ENCODE measurements at places on chromosomes 1 and 21.

DNA sequence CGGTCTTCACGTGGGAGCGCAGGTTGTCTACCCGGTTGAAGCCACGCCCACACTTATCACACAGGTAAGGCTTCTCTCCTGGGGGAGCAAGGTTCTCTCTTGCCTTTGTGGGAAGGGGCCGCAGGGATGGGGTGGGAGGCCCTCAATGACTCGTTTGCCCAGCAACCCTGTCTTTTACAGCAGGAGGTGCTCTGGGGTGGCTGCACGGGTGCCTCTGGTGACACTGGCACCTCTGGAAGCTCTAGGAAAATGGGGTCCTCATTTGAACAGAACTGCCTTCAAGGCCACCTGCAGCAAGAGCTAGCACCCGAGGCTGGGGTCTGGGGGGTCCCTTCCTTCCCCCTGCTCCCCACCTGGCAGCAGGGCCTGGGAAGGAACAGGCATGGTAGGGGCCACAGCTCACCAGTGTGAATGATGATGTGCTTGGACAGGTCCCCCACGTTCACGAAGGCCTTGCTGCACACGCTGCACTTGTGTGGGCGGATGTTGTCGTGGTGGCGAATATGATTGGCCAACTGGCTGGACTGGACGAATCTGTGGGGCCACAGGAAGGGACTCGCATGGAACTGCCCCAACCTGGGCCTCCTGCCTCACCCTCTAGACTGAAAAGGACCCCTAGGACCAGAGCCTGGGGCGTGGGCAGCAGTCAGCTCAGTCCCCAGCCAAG lies 33.1 kb downstream of the ZBTB17 start:
- DNase-seq, result no peak

DNA sequence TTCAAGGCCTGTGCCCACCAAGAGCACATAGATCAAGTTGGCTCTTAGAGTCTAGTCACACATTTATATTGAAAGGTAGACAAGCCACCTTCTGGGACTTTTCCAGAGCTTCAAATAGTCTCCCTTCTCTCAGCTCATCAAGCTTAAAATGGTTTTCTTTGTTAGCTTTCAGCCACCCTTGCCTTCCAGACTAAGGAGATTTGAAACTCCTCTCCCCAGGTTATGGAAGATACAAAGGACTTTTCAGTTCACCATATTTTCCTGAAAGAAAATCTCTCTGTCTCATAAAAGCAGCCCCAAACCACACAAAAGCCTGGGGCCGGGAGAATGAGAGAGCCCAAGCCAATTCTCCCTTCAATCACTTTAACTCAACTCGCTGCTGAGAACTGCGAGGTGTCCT lies 134.1 kb downstream of the ZC3H11B start:
- no peak for DNase-seq

DNA sequence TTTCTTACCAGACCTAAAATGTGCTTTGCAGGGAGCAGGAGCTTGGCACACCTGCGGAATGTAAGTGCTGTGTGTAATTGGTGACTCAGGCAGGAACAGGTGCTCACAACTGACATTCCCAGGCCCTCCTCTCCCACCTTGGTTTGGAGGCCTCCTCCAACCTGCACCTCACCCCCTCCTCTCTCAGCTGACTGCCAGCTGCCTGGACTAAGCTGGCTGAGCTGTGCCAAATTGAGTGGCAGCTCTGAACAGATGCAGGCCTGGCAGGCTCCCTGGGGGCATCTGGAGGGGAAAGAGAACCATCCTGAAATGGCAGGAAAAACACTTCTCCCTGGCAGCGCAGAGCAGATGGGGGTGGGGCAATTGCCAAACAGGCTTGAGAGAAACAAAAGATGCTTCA lies 91.7 kb upstream of the PGBD5 start:
- no peak for DNase-seq

GRCh38 chr1:101967871-101968270 lies 28.9 kb downstream of the OLFM3 start:
- DNase-seq, result no peak

DNA sequence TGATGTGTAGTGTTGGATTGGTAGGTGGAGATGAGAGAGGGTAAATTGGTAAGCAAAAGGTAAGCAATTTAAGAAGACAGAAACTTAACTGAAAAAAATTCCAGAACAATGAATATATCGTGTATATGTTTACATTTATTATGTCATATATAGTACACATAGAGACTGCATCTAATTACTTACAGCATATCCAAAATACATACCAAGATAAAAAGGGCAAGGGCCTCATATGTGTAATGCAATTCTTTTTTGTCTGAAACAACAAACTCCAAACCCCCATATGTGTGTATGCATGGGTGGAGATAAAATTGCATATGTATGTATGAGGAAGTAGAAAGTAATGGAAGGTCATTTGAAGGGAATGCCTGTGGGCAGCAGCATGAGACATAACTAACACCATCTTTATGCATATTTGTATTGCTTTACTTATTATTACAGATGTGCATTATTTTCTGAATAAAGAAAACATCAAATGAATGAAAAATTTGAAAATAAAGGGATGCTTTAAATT lies 4.3 kb downstream of the KRTAP20-3 start:
- no peak for DNase-seq

DNA sequence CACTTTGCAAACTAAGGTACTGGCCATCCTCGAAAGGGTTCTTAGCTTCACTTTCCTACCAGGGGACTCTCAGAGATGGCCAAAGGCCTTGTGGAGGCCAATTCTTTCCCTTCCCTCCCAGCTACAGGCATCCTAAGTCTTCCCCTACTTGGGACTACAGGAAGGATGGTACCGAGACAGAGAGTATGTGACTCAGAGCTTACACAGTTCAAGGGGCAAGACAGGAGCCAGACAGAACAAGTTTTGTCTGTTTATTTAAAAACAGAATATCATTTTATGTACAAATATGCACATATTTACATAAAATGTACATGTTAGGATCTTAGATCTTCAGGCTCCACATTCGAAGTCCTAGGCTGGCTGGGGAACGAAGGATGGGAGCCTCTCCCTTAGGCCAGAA lies 1.1 kb upstream of the ARHGAP30 start:
- no peak for DNase-seq

DNA sequence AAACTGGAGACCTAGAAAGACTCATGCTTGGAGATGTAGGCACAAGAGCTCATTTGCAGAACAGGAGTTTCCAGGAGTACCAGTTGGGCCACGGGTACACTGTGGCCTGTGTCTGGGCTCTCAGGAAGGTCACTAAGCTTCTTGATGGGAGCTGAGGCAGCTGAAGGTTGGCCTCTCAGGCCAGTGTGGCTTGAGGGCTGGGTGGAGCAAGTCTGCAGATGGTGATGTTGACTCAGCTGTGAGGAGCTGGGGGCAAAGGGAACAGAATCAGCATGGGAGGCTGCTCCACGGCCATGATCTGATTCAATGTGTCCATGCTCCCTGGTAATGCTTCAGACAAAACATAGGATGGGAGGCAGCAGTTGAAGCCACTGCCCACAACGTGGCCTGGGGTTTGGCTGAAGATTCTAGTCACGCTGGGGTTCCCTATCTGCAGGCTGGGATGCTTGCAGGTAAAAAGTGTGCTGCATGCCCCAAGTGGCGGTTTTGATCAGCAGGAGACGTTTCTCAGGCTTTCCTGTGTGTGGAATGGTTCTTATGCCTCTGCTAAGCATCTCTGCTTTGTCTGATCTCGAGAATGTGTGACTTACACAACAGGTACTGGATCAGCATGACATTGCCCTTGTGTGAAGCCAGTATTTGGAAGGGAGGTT lies 15.4 kb upstream of the TENT5C start:
- DNase-seq, result no peak

DNA sequence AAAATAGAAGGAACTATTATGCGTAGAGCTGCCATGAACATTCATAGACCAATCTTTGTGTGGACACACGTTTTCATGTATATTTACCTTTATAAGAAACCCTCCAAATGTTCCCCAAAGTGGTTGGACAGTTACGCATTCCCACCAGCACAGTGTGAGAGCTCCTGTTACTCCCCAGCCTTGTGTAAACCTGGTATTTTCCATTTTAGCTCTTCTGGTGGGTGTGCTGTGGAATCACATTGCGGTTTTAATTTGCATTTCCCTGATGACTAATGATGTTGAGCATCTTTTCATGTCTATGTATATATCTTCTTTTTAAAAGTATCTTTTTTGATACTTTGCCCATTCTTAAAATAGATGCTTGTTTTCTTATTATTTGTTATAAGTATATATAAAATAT lies 3.2 kb upstream of the UBASH3A start:
- no peak for DNase-seq

GRCh38 chr1:167291539-167292185 lies 71.0 kb downstream of the POU2F1 start:
- no peak for DNase-seq

DNA sequence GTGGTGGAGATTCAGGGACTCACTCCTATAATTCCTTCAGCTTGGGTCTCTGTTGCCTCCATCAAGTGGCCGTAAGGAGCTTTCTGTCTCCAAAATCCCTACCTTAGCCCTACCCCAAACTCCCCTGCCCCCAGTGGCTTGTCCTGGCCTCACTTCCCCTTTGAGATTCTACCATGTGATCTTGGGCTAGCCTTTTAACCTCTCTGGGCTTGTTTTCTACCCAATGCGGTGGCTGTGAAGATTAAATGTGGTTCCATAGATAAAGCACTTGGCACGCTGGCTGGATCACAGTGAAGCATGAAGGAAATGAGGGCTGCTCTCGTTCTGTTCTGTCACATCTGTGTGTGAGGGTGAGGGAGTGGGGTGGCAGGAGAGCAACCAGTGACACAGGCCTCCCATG lies 43.6 kb downstream of the FAAH start:
- DNase-seq, result no peak

DNA sequence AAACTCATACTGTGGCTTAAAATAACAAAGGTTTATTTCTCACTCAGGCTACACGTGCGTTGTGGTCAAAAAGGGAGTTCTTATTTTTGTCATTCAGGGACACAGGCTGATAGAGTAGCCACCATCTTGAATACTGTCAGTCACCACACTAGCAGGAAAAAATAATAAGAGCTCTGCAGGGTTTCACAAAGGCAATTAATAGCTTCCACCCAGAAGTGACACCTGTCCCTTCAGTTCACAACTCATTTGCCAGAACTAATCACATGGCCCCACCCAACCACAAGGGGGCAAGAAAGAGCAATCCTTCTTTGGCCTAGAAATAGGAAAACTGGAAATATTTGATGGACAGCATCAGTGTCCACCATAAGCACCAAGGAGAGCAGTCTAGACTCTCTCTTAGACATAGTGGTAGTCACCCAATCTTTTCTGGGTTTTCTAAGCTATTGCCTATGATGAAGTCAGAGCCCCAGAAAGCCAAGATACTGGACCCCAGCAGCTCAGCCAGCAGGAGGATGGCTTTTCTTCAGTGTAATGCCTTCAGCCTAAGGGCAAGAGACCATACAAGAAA lies 8.2 kb downstream of the HAPLN2 start:
- DNase-seq, result no peak

DNA sequence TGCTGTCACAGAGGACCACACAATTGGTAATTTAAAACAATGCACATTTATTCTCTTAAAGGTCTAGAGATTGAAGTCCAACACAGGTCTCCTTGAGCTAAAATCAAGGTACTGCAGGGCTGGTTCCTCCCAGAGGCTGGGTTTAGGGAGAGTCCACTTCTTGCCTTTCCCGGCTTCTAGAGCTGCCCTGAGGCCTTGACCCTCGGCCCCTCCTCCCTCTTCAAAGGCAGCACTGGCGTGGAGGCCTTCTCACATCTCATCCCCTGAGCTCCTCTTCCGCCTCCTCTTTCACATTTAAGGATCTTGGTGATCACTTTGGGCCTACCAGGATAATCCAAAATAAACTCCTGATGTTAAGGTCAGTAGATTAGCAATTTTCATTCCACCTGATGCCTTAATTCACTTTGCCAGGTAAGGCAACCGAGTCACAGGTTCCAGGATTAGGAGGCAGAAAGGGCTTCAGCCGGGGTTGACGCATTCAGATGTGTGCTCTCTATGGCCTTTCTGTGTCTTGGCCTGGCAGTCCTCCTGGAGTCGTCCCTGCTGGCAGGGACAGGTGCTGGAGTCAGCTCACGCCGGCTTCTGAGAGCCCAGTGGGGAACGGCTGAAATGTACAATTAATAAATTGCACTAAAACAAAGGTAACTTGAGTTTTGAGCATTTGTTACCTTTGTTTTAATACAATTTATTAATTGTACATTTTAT lies 61.2 kb upstream of the ABCG1 start:
- DNase-seq, result no peak

GRCh38 chr1:116203181-116203723 lies 92.1 kb downstream of the MAB21L3 start:
- no peak for DNase-seq
